ENCODE measurements at places on chromosomes 3 and 15.

DNA sequence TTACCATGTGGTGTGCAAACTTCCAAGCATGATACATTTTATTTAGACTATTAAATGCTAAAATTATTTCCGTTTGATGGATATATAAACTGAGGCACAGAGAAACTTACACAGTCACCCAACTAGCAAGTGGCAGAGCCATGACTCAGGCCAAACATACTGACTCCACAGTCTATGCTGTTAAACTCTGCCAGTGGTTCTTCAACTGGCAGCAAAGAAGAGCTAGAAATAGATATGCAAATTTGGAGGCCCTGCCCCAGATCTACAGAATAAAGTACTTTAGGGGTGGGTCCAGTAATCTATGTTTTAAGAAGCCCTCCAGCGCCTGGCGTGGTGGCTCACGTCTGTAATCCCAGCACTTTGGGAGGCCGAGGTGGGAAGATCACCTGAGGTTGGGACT lies 400.0 kb downstream of the FOXP1 start:
- DNase-seq: no peak

DNA sequence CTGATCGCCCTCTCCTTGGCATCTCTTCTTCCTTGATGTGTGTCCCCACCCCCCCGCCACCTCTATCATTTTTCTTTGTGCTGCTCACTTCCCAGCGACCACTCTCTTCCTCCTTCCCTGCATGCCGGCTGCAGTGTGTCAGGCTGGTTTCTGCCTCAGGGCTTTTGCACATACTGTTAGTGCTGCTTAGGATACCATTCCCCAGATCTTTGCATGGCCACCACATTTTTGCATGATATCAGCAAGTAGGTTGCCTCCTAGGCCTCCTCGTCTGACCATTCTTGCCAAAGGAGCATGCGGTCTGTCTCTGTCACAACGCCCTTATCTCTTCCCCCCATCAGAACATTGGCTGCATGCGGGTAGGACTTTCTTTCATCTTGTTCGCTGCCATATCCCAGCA lies 12.5 kb downstream of the FBLN2 start:
- no peak for DNase-seq

DNA sequence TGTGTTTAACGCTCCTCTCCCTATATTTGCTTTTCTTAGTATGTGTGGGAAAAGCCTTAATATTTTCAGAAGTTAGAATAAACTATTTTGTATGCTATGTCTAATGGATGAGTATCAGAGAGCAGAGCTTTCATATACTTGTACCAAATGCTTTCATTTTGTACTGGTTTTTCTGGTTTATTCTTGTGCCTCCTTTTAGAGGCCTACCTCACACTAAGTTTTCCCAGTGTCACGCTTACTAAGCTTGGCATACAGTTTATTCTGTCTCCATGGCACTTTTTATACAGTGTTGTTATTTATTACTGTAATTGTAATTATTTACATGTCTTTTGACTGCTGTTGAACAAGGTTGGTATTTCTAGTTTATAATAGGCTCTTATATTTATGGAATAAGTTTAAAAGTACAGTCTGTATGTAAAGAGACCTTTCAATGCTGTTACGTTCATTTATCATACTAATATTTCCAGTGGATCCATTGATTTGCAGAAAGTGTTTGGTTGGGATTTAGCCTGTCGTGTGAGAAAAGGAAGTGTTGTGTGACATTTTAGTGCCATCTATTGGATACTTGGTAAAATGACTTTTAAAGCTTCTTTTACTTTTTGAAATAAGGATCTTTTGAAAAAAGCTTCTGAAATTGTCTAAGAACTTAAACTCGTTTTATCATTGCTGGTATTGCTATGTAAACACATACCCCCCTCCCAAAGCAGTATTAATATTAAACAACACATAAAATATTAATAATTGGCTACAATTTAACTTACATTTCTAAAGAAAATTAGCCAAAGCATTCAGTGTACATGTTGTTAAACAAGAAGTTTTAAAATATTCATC lies 5.2 kb upstream of the EBLN2 start:
- DNase-seq: no peak

GRCh38 chr3:117774130-117774529 lies 1064.6 kb downstream of the TUSC7 start:
- DNase-seq: no peak

DNA sequence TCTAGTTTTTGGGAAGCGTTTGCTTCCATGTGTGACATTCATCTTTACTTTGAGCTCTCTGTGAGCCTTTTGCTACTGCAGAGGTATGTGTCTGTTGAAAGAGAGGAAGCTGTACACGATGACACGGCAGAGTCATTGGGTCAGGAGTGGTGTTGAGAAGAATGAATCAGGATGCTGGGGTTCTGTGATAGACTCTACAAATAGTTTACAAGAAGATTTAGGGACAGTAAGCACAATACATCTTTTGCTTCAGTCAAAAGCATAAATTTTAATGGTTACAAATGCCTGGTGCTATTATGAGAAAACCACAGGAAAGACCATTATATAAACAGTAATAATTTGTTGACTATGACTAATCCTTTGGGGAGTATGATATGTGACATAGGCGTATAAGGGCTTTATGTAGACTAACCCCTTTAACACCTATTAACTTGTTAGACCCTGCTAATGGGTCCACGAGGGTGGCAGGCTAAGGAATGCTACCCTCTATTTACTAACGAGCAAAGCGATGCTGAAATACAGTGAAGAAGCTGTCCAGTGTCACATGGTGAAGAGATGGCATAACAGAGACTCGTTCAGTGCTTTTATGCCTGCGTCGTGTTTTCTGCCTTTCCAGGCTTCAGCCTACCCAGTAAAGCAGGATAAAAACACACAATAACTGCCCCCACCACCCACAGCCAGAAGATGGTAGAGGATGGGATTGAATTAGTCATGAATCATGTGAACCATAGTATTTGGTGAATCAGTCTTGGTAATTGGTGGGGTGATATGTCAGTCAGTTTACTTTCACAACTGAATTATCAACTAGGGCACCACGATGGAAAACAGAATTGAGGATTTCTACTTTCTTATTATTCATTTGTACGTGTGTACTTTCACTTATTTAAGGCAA lies 118.8 kb downstream of the LPP start:
- no peak for DNase-seq

DNA sequence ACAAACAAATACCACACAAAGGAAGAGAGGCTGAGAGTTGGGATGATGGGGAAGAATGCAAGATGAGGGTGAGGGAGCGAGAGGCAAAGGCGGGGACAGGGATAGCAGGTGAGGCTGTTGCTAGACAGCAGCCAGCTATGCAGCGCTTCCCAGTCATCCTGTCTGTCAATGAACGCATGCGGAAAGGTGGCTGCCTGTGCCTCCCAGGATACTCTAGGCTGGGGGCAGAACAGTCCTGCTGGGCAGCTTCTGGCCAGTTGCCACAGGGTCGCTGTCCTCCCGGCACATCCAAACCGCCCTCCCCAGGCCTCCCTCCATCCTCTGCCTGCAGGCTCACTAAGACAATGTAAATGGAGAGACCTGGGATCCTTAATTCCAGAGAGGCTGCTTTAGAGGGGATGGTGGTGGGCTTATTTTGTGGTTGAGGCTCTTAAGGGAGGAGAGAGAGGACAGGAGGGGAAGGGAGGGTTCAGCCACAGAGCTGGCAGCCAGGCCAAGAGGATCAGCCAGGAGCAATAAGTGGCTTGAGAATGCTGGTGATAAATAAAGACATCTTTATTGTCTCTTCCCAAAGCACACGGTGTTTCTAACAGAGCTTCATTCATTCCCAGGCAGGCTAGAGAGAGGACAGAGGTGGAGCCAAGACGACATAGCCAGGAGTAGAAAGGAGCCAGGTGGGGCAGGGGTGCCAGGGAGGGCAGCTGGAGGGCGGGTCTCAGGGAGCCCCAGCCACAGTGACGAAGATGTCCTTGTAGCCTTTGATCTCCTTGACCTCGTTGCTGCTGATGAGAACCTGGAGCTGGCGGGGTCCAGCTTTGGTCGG lies 9.2 kb upstream of the TGM5 start:
- DNase-seq: no peak

DNA sequence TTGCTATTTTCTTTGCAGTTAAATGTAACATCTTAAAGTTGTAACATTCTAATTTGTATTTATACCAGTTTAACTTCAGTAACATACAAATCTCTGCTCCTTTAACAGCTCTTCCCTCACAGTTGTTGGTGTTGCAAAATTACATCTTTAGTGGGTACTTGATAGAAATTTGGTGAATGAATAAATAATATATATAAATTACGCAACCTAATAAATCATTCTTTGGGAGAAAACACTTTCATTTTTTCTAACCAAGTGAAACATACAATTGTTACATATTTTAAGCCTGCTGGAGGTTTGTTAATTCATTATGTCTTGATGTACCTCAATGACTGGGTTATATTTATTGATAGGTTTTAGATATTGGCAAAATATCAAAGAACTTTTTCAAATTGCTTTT lies 118.8 kb downstream of the PLD1 start:
- no peak for DNase-seq

DNA sequence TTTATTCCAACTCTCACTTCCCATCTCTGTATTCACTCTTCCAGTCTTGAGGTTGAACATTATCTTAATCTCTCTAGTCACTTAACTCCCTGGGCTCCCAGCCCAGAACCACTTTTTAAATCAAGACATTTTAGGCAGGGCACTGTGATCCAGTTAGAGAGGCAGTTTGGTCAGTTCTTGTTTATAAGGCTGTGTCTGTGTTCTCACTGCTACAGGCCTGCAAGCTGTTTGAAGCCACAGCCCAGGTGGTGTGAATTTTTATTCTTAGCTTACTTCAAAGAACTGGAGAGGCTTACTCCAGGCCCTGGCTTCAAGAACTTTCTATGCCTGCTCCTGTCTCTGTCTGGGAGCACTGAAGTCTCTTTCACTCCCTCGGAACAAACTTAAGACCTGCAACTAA lies 906.1 kb downstream of the CADM2 start:
- no peak for DNase-seq

DNA sequence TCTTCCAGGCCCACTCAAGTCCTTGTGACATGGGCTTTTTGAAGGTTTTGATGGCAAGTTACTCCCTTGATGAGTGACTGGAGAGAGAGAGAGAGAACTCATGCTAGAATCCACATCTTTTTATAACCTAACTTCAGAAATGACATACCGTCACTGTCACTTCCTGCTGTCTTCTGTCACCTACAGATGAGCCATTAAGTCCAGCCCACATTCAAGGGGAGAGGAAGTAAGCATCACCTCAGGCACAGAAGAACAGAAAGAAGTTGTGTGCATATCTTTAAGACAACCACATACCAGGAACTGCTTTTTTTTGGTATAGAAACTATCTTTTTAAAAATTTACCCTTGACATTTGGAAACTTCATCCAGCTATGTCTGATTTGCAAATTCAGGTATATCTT lies 16.6 kb upstream of the TXNRD3 start:
- DNase-seq: no peak

DNA sequence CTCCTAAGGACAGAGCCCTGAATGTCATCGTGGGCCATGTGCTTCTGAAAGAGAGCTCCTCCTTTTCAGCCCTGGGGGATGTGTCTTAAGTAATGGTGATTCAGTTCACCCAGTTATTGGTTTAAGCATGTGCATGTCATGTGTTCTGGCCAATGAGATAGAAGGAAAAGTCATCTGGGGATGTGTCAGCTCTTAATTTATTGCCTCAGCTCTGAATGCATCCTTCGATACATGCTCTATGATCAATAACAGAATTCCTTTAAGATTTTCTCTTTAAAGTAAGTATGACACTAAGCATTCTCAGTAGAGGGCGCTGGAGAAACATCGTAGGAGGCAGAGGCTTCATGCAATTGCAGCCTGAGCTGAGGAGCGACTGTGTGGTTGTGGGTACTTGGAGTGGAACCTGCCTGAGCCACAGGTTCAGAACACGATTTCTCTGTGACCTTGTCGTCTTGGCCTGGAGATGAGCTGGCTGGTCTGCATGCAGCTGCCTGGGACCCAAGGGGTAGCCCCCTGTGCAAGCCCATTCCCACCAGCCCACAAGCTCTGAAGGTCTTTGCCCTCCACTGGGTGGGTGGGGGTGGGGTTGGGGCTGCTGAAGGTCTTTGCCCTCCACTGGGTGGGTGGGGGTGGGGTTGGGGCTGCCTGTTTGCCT lies 69.5 kb downstream of the C3orf38 start:
- DNase-seq: no peak

DNA sequence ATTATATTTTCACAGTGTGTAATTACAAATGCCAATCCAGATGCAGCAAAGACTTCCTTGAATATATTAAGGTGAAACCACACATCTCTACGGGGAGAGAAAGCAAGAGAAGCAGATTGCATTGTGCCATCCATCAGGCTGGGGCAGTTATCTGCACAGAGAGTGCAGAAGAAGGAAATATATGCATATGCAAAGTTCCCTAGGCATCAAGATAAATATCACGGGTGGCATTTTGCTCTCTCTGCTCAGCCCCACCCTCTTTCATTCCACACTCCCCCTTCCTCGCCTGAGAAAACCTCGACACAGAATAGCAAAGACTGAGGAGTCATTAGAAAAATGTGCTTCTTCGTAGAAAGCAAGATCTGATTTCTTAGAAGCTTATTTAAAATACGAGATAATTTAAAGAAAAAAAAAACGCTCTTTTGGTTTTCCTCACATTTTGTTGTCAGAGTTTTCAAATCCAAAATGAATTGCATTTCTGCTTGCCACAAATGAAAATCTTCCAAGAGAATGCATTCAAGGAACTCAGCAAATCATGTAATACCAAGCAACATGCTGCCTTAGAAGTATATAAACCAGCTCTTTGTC lies 283.2 kb upstream of the LMCD1 start:
- no peak for DNase-seq

- no peak for DNase-seq
Measured at GRCh38 chr3:112688085-112688769, 47.3 kb upstream of the CCDC80 start.

- no peak for DNase-seq
Measured at GRCh38 chr3:138389144-138389601, 40.8 kb downstream of the MRAS start.

DNA sequence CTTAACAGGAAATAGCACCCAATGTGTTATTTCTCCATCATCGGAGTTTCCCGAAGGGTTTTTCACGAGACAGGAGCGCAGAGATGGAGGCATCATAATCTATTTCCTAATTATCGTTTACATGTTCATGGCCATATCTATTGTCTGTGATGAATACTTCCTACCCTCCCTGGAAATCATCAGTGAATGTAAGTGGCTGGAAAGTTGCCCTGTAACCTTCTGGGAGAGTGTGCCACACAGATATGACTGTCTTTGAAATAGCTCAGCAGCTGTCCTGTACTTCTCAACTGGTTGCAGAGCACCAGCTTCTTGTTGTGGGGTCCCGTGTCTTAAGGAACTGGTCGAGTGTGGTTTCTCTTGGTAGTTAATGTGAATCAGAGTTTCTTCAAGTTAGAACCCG lies 1.1 kb downstream of the SLC24A5 start:
- no peak for DNase-seq

All from activated CD8-positive, alpha-beta memory T cell treated with anti-CD3 and anti-CD28 coated beads for 24 hours (primary cell).